ENCODE measurements at places on chromosomes 2 and 18. TPM values are rescaled to one million over a fixed set of nuclear protein-coding genes. Genes with fewer than 3 reads are reported as not detected.

GRCh38 chr2:54680397-54681041, 42.9 kb upstream of the EML6 start:
- DNase-seq, result peak; percentile 68

- no peak for DNase-seq
Measured at GRCh38 chr2:73295751-73296400, 2.5 kb upstream of the EGR4 start.

DNA sequence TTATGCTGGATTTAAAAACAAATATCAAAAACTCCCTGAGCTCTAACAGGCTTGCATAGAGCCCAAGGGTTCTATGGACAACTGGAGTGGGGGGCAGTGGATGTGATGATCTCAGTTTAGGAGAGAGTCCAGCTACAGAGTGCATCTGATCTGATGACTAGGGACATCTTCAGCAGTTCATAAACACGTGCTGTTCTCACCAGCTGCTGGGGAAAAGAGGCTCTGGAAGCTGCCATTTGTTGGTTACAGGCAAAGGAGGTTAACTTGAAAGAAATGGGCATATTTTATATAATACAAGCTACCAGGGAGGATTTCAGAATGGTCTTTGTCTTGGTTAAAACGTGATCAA, 36.0 kb upstream of the ZNF396 start:
- DNase-seq, result no peak

GRCh38 chr2:150030436-150031190, 443.0 kb upstream of the MMADHC start:
- no peak for DNase-seq

- peak; percentile 4 for DNase-seq
Measured at GRCh38 chr2:239223310-239224198, 177.3 kb downstream of the HDAC4 start.

DNA sequence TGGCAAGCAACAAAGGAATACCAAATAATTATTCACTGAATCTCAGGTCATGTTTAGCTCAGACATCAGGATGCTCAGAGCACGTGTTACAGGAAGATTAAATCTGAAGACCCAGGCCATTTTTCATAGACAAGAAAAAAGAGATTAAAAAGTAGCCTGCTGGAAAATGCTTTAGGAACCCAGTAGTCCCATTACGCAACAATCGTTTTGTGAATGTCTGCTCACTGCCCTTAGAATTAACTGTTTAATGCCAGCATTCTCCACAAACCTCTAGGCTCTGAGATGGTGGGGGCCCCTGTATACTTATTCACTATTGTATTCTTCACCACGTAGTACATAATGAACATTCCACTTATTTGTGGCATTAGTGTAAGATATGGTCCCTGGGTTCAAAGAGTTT, 154.6 kb upstream of the NYAP2 start:
- no peak for DNase-seq

DNA sequence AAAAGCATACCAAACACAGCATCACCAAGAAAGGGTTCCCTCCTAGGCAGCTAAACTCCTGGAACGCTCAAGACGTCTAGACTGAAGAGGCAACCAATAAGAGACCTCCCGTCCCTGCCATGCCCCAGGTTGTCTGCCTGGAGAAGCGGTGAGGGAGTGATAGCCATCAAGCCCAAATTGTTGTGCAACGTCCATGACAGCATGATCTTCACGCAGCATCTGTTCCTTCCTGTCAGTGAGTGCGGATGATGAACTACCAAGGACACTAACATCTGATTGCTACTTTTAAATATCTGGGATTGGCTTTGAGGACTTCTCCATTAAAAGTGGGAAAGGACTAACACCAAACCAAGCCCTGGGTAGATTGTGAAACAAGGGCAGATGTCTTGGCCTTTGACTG, 149.7 kb downstream of the TXNL1 start:
- DNase-seq, result no peak

GRCh38 chr2:186590350-186590758, 498 bp downstream of the ITGAV start:
- no peak for DNase-seq

DNA sequence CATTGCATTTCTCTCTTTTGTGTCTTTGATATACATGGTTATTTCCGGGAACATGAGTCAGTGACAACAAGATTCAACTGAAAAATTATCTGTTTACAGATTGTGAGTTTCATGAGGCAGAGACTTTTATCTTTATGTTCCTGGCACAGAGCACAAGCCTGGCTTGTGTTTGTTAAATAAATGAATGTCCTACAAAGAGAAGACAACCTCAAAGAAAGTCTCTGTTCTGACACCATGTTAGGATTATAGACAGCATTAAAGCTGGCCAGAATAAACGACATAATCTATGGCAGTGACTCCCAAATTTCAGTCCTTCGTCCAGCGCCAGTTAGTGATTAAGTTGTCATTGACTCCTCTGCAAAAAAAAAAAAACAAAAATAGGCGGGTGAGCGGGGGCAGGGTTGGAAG, 97.4 kb upstream of the DNAJC10 start:
- no peak for DNase-seq

GRCh38 chr18:26763446-26764110, 101.9 kb downstream of the AQP4 start:
- DNase-seq, result no peak

- no peak for DNase-seq
Measured at GRCh38 chr2:141888987-141889555, 241.7 kb downstream of the LRP1B start.

GRCh38 chr2:197426723-197427603, 7.9 kb downstream of the SF3B1 start:
- no peak for DNase-seq

GRCh38 chr2:230924470-230925341, at the start of gene GPR55:
GPR55 (minus strand) TSS chr2:230925242; CDS start chr2:230910962, 14,280 bp downstream.
- peak; percentile 83 for DNase-seq

GRCh38 chr2:222861411-222862105, 722 bp downstream of the ACSL3 start:
- peak; percentile 43 for DNase-seq

The HTRA2 gene
- 39.0 TPM for total RNA-seq

The CLEC4F gene
- total RNA-seq, result not detected

The VWA3B gene
- not detected for total RNA-seq

The FBLN7 gene
- 39.0 TPM for total RNA-seq

The TIMM21 gene
- 37.7 TPM for total RNA-seq

The TMEFF2 gene
- total RNA-seq, result not detected

The LYG1 gene
- total RNA-seq, result 0.36 TPM

The LDLRAD4 gene
- total RNA-seq, result 21.3 TPM
